ENCODE measurements at places on chromosomes 12 and 14. TPM values are rescaled to one million over a fixed set of nuclear protein-coding genes. Genes with fewer than 3 reads are reported as not detected.

DNA sequence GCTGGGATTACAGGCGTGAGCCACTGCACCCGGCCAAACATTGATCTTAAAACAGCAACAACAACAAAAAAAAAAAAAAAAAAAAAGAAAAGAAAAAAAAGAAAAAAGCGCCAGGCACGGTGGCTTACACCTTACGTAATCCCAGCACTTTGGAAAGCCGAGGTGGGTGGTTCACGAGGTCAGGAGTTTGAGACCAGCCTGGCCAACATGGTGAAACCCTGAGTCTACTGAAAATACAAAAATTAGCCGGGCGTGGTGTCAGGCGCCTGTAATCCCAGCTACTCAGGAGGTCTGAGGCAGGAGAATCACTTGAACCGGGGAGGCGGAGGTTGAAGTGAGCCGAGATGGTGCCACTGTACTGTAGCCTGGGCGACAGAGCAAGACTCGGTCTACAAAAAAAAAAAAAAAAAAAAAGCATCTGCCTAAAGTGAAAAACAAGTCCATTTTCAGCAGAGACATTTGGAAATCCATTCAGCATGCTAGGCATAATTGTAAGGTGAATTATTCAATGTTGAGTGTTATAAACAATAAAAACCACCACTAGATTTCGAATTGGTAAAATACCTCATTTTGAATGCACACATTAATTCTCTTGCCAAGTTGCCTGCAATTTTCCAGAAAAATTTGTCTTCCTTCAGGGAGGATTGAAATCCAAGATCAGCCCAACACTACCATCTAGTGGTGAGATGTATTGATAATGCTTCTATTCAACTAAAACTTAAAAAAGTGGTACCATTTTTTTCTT lies 8.0 kb upstream of the CERS5 start:
- no peak for DNase-seq

DNA sequence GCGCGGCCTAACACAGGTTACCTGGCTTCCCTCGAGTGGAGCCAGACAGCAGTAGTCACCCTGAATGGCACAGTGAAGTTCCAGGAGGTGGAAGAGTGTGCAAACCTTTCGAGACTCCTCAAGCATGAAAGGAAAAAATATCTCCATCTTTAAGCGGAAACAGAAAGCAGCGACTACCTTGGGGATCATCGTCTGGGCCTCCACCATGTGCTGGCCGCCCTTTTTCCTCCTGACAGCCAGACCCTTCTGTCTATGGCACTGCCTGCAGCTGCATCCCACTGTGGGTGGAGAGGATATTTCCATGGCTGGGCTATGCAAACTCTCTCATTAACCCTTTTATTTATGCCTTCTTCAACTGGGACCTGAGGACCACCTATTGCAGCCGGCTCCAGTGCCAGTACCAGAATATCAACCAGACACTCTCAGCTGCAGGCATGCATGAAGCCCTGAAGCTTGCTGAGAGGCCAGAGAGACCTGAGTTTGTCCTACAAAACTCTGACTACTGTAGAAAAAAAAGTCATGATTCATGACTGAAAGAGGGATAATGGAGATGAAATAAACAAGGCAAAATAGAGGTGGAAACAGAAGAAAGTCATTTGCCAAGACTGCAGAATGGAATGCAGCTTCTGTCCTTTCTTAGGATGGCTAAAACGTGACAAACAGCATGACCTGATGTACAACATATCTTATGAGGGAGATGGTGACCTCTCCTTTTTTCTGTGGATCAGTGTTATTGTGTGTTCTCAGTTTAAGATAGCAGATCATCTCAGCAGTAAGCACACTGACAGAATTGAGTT lies 2.4 kb upstream of the HEBP1 start:
- DNase-seq: no peak

PRIMA1 gene
- polyA plus RNA-seq: 4.2 TPM

DNA sequence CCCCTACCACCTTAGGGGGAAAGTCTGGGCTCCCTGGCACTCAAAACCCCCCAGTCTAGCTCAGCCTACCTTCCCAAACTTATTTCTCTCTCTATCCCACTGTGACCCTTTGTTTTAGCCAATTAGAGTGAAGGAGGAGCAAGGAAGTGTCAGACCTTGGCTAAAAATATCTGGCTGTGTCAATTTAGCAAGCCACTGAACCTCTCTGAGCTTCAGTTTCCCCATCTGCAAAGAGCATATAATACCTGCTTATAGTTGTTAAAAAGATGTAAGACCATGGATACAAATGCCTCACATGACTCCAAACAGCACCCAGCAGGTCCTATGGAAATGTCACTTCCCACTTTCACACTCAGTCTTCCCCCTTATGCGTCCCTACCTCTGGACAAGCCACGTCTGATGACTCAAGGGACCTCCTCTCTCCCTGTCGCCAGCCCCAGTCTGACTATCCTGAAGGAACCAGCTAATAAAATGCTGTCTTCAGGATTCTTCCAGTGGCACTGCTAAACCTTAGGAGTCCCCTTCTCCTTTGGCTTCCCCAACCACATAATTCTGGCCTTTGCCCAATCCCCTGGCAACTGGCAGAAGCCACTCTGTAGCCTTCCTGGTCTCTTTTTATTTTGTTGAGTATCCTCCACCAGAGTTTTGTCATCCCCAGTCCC lies 19.3 kb downstream of the FOXN3 start:
- no peak for DNase-seq

- DNase-seq: no peak
Measured at GRCh38 chr12:111201036-111201435, 167.9 kb downstream of the PHETA1 start.

DNA sequence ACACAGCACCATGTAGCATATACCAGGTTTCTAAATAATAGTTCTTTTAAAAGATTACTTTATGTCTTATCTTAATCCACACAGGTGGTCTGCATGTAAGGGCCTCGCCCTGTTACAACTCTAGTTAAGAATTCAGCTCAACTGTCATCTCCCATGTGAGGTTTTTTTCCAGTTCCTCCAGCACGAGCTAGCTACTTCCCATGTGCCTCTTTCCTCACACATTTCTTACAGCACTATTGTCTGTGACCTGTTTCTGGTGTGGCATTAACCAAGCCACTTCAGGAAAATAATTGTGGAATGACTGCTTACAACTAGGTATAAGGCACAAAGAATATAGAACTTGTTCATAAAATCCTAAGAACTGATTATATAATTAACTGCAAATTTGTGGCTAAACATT lies 65.5 kb downstream of the SH2B3 start:
- DNase-seq: no peak

DNA sequence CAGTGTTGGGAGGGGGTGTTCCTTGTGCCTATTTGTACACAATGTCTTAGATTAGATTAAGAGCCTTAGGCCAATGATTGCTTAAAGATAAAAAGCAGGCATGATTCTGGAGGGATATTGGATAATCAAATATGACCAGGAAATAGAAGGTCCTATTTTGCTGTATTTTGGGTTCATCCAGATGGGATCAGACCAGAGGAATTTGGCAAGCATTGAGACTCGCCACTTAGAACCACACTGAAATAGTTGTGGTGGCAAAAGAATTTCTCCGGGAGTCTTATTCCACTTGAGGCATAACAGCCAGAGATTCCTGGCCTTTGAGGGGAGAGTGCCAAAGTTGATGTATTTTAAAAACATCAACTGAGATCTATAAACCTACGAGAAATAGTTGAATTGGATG lies 327.2 kb downstream of the RAD51B start:
- DNase-seq: no peak

DNA sequence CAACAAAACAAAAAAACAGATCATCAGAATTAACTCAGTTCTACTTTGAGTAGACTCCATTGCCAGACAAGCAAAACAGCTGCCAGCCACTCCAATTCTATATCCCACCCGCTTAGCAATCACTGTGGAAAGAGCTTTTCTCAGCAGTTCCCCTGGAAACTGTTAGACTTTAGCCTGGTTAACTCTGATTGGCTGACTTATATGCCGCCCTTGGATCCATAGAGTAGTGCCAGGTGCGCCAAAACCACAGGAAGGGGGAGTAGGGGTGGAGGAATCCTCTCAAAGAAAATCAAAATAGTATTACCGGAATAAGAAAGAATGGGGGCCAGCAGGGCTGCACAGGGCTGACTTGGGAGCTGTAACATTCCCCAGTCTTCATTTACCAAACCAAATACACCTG lies 5.4 kb upstream of the EML5 start:
- no peak for DNase-seq

DNA sequence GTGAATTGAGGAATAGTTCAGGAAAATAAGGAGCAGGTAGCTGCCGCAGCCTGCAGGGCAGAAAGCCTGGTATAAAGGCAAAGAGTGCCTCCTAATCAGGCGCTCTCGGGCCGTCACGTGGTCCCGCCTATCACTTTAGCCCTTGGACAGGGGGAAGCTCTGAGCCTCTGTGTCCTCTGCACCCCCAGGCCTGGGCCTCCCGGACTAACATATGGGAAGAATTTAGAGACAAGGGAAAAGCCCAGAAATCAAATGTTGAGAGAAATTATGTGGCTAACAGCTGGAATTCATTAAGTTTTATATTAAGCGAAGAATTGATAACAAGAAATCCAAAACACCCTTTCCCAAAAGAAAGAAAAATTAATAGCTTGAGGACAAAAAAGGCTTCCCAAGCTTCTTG lies 417.7 kb downstream of the ATP23 start:
- DNase-seq: no peak

GRCh38 chr14:76926521-76927251 lies 100.5 kb downstream of the LRRC74A start:
- DNase-seq: peak; percentile 62

COX8C gene
- polyA plus RNA-seq: not detected

GRCh38 chr12:16421806-16422205 lies 74.4 kb downstream of the MGST1 start:
- DNase-seq: no peak

DNA sequence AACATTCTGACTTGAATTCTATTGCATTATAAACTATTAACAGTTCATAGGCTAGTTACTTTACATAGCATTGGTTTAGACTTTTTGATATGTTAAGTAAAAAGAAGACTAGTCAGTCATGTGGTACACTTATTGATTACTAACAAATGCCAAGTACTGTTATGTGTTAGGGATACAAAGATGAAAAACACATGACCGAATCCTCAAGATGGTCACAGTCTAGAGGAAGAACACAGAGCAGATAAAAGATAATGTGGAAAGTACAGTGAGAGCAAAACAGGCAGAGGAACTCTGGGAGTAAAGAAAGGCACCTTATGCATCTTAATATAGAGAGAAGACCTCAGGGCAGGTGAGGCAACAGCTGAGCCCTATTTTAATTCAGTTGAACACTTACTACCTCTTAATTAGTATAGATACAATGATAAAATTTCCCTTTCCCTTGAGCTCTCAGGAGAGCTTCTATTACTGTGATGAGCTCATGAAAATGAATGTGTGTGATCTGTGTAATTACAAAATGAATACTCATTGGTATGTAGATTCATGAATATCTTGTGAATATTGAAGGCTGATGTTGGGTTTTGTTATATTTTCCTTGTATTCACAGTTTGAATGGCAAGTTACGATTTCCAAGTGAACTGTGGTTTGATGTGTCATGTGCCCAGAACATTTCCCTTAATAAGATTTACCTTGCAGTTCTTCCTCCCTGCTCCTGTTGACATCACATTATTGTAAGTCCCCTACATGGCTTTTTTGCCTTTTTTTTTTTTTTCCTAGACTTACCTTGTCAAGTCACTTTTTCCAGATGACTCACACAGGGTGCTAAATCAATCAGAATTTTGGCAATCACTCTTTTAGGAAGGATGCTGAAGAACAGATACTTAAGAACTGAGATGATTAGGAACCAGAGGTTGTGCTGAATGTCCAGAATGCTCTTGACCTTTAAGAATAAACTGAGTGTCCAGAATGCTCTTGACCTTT lies 29.5 kb upstream of the MSRB3 start:
- no peak for DNase-seq

MGP gene
- 1,064 TPM for polyA plus RNA-seq

WIF1 gene
- 0.24 TPM for polyA plus RNA-seq
